ENCODE measurements at places on chromosomes 2 and 18. TPM values are rescaled to one million over a fixed set of nuclear protein-coding genes. Genes with fewer than 3 reads are reported as not detected.

DNA sequence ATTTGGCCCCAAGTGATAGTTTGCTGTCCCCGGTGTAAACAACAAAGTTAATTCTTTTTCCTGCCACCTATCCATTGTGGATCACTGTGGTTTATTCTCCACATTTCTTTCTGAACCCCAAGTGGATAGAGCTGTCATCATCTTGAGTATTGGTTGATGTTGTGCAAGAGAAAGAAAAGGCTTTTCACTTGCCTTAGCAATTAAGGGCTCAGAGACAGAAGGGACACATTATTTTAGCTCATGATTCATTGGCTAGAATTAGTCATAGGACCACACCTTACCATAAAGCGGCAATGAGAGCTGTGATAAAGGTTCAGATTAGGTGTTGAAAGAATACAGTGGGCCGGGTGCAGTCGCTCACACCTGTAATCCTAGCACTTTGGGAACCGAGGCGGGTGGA is 442.1 kb upstream of the DCC start:
- no peak for DNase-seq

- no peak for DNase-seq
These were observed 160.0 kb upstream of the GCFC2 start for GRCh38 chr2:75870651-75871137.

DNA sequence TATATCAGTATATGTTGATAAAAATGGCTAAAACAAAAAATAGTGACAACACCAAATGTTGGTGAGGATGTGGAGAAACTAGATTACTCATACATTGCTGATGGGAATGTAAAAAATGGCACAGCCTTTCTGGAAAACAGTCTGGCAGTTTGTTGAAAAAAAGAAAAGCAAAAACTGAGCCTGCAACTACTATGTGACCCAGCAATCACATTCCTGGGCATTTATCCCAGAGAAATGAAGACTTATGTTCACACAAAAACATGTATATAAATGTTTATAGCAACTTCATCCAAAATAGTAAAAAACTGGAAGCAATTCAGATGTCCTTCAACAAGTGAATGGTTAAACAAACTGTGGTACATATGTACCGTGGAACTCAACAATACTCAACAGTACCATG is 7.5 kb upstream of the KDSR start:
- DNase-seq: no peak

The FTCDNL1 gene
- total RNA-seq: 0.73 TPM
